ENCODE measurements at places on chromosomes 1 and 21. TPM values are rescaled to one million over a fixed set of nuclear protein-coding genes. Genes with fewer than 3 reads are reported as not detected.

The FMO1 gene
- polyA plus RNA-seq: 0.22 TPM

The ERO1B gene
- 2.2 TPM for polyA plus RNA-seq

The RIMKLA gene
- 0.05 TPM for polyA plus RNA-seq

The FCMR gene
- polyA plus RNA-seq: 4.3 TPM

The ELAPOR1 gene
- 0.76 TPM for polyA plus RNA-seq

The WLS gene
- 269 TPM for polyA plus RNA-seq

The WNT9A gene
- 1.0 TPM for polyA plus RNA-seq

The ALPL gene
- 1.3 TPM for polyA plus RNA-seq

The IL20 gene
- polyA plus RNA-seq: not detected

DNA sequence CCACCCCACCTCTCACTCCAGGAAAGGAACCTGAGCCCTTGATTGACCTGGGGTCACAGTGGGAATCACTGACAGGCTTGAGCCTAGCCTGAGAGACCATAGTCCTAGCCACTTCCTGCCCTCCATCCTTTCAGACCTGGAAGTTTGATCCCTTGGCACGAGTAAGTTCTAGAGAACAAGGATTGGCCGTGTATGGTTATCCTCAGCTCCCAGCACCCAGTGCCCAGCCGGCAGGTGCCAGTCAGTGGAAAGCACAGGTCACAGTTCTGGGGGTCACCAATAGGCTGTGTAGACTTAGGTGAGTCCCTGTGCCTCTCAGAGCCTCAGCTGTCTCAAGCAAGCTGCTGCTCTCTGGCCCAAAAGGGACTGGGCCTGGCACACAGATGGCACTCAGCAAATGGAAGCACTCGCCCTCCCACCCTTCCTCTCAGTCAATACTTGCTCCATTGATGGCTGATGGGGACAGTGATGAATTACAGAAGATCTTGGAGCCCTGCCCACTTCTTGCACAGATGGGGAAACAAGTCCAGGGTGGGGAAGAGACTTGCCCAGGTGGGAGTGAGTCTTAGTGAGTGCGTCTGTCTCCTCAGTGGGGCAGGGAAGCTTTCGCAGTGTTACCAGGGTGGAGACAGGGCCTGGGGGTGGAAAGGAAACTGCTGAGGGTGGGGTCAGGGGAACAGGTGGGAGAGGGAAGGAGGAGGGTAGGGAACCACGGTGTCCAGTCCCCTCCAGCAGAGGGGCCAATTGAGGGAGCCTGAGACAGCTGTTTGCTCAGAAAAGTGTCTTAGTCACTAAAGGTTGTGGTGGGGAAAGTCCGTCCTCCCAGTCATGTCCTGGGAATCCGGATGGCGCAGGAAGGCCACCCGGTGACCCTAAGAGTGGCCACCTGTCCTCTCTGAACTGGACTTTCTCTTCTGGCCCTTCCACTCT, 2.6 kb upstream of the KCNQ4 start:
- DNase-seq: no peak

- no peak for DNase-seq
These were observed 63.2 kb downstream of the URB2 start for GRCh38 chr1:229689273-229689672.

- DNase-seq: peak; percentile 90
These were observed 123.5 kb downstream of the PTPN14 start for GRCh38 chr1:214427871-214428277.

DNA sequence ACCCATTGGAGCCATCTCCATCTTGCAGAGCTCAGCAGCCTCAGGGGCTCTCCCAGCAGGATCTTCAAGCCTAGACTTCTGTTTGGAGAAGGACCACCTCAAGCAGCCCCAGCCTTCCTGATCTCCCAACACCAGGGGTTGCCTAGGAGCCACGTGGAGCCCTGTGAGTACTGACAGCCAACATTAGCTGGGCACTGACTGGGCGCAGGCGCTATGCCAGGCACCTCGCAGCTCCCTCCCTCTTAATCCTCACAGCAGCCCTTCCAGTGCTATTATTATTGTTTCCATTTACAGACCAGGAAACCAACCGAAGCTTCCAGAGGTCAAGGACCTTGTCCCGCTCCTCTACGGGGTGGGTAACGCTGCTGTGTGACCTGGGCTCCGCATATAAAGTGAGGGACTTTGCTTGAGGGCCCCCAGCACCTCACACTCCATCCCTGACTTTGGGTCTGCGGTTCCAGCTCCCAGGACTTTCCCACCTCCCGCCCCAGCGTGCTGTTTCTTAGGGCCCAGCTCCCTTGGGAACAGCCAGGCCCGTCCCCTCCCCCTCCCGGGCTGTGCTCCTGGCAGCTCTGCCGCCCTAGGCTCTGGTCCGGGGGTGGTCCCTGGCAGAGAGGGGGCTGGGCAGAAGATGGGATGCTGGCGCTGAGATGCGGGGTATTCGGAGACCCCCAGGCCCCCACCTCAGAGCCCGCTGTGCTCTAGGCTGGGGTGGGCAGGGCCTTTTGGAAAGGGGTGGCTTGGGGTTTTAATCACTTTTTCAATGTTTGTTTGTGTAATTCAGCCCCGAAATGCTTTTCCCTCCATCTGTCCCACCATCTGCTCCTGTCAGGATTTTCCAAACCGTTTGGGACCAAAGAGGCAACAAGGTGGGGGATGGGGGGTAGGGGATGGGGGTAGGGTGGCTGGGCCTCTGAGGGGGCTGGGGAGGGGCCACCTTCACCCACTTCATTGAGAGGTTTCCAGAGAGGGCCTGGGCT, 4.1 kb upstream of the HPCA start:
- no peak for DNase-seq

DNA sequence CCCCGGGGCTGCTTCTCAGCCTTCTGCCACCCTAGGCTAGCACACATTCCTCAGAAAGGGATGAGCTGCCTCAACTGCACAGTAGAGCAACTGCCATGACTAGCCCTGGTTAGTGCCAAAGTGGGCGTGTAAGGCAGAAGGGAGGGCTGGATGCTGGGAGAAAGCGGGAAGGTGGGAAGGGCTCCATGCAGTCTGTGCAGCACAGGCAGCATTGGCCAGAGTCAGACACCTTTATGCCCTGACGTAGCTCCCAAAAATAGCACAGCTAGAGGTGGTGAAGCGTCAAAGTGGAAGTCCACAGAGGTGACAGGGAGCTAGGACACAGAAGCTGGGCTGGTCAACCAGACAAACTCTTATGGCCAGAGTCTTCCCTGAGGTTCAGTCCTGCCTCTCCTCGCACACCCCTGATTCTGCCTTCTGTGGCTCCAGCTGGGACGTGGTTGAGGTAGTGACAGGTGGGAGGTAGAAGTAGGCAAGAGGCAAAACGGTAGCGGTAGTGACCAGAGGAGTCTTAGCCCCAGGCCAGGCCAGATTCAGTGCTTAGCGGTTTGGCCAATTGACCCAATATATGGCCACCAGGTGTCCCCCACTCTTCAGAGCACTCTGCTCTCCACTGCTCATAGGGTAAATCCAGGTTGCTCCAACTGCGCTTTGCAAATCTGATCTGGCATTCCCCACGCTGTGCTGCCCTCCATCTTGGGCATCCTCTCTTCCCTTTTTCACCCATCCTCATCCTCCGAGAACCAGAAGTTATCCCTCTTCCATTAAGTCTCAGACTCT, 45.6 kb downstream of the DDX20 start:
- no peak for DNase-seq

GRCh38 chr21:45506836-45507522, 35.3 kb downstream of the SLC19A1 start:
- DNase-seq: no peak

GRCh38 chr1:235157150-235157549, 3.9 kb downstream of the RBM34 start:
- DNase-seq: no peak

- DNase-seq: peak; percentile 47
These were observed 17.7 kb upstream of the SNX27 start for GRCh38 chr1:151594143-151594625.
